Endothelial cell (in vitro differentiated cells): ENCODE measurements at places on chromosomes 5 and 9.

DNA sequence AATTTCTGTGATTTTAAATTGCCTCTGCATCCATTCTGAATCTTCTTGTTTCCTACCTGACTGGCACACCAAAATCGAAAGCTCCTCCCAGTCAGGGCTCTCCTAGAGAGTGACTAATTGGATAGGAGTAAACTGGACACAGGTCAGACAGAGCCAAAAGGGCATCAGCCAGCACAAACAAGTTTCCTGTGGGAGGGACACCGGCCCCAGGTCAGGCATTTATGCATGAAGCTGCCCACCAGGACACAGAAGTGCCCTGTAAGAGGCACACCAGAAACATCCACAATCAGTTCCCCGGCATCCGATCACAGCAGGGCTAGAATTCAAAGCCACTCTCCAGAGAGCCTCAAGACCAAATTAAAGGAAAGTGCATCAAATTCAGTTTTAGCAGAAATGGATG, 78.4 kb downstream of the SFXN1 start:
- DNase-seq: no peak

GRCh38 chr5:151496041-151496484, 48.7 kb downstream of the SLC36A1 start:
- DNase-seq: no peak

DNA sequence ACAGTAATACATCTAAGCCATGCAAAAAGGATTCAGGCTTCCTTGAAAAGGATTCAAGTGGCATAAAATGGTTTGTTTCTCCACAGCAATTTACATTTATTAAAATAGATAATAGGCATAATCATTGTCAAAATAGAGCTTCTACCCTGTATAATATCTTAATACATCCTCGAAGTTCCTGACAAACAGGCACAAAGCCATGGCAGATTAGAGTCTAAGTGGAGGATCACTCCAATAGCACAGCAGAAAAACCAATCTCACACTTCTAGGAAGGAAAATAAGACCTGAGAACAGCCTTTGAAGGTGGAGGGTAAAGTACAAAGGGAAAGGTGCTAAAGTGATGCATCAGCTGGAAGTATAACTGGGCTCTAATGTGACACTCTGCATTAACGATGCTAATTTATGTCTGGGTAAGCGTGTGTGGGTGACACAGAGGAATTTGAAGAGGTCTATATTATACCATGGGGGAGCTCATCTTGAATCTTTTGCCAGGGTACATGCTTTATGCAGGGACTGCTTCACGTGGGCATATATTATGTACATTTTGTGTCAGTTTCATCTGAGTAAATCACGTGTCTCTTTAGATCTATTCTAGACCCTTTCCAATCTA, 28.8 kb downstream of the PPP2R2B start:
- no peak for DNase-seq

DNA sequence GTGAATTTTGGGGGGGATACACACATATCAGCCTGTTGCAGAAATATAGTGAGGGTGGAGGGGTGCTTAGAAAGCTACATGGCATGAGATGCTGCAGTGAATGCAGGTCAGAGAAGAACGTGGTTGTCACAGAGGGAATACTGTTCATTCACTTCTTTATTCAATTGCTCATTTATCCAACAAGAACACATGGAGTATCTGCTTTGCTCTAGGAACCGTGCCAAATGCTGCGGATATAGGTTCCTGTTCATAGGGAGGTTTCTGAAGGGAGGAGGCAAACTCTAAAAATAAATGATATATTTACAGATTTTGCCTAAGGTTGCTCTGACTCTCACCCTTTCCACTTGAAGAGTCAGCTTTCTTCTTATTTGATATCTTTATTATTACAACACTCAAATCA, 444.3 kb upstream of the CLINT1 start:
- no peak for DNase-seq

GRCh38 chr5:12237837-12238575, 333.8 kb upstream of the CTNND2 start:
- no peak for DNase-seq

- no peak for DNase-seq
Measured at GRCh38 chr9:115404311-115404710, 286.4 kb upstream of the TNC start.

DNA sequence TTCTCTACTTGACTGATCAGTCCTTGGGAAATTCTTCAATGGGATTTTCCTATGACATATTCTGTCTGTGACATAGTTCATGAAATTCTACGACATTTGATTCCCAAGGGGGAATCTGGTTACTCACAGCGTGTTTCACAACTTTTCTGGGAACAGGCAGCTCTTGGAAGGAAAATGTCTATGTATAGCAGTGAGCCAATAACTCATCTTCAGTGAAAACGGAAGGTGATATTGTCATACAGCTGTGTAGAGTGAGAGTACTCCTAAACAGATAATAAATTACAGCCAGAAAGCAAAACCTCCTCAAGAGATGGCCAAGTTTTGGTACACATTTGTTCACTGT, 91.4 kb downstream of the C9orf152 start:
- DNase-seq: no peak

DNA sequence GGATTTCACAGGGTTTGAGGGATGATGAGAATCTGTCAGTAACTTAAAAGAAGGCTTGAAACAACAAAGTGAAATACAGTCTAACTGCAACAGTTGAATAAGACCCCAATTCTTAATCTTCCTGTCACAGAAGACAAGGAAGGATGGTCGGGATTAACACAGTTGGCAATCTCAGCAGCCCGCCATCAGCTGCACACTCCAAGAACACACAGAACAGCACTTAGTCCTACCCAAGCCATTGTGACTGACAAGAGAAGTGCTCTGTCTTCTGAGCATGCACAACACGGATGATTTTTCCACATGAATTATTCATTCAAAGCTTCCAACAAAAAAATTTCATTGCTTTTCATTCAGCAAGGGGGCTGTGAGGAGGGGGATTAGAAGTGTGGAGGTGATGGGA, 576.1 kb downstream of the TLE4 start:
- no peak for DNase-seq

DNA sequence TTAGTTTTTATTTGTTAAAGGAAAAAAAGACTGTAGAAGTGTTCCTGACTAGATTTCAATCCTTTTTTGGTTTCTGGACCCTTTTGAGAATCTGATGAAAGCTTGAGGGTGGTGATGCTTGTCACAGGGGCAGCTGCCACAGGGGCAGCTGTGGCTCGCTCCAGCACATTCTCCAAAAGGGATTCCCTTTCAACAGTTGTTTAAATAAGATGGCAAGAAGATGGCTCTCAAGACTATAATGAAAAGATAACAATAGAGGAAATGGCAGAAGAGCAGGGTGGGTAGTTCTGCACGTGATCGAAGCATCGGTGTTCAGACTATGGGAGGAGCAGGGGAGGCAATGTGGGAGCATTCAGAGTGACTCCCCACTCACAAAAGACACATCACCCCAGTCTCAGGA, 46.5 kb upstream of the TNFAIP8 start:
- DNase-seq: no peak

DNA sequence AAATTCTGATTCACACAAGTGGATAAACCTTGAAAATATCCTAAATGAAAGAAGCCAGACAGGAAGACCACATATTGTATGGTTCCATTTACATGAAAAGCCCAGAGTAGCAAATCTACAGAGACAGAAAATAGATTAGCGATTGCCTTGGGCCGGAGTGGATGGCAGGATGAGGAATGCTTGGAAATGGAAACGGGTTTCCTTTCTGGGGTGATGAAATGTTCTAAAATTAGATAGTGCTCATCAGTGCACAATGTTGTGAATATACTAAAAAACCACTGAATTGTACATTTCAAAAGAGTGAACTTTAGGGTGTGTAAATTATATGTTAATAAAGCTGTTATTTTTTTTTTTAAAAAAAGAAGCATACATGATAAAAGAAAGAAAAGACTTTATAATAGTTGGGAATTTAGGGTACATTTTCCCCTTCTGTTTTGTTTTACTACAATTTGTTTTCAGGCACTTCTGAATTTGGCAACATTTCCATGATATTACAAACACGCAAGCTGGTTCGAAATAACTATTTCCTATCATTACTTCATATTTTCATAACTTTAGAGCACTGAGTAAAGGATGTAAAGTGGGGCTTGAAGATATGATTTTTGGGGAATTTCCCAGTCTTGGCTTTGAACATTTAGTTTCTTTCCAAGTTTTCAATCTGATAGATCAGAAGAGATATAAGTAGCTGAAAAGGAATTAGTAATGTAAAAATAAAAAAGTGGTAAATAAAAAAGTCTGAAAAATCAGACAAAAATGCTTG, 23.9 kb downstream of the SLC35A4 start:
- no peak for DNase-seq
